ENCODE measurements at places on chromosomes 5 and 9. TPM values are rescaled to one million over a fixed set of nuclear protein-coding genes. Genes with fewer than 3 reads are reported as not detected.

Gene MSX2
- 6.7 TPM for total RNA-seq

Gene SLC36A2
- total RNA-seq: not detected

Gene SMIM33
- not detected for total RNA-seq

Gene RAD23B
- total RNA-seq: 98.2 TPM

Gene ANKRD18A
- total RNA-seq: 12.4 TPM

Gene DMGDH
- total RNA-seq: not detected

Gene SPINK7
- not detected for total RNA-seq

Gene RASEF
- 11.3 TPM for total RNA-seq

Gene PROB1
- 0.36 TPM for total RNA-seq

Gene TAF11L5
- total RNA-seq: not detected

Gene ECSCR
- not detected for total RNA-seq

Gene GM2A
- 19.3 TPM for total RNA-seq

Gene GRK6
- 24.8 TPM for total RNA-seq

Gene PDCD1LG2
- 0.34 TPM for total RNA-seq

Gene IL7R
- total RNA-seq: 1.0 TPM

Gene SURF6
- total RNA-seq: 21.9 TPM

Gene ACTBL2
- 0.05 TPM for total RNA-seq

Gene SLC34A1
- not detected for total RNA-seq

Gene PCDHGB3
- total RNA-seq: 0.19 TPM

Gene KIF3A
- total RNA-seq: 10.9 TPM

Gene OR2V2
- total RNA-seq: not detected

Gene GFPT2
- 34.6 TPM for total RNA-seq

Gene INSL6
- not detected for total RNA-seq

Gene CARTPT
- not detected for total RNA-seq

Gene SLC4A9
- total RNA-seq: not detected

Gene TMEM215
- total RNA-seq: not detected

Gene NCS1
- total RNA-seq: 51.4 TPM

Gene MYMK
- not detected for total RNA-seq

Gene FOXD4L5
- total RNA-seq: 0.10 TPM

Gene IL9
- not detected for total RNA-seq

Gene BTNL8
- total RNA-seq: not detected

Gene SLCO4C1
- not detected for total RNA-seq

Gene ICE1
- total RNA-seq: 28.3 TPM

Gene RGS7BP
- total RNA-seq: not detected

Gene IRX1
- total RNA-seq: not detected

Gene ABLIM3
- 5.7 TPM for total RNA-seq

Gene ADAMTS2
- total RNA-seq: 0.11 TPM

Gene CATSPER3
- total RNA-seq: 0.49 TPM

Gene TXNDC8
- not detected for total RNA-seq

Gene PARP8
- total RNA-seq: 0.20 TPM

Gene ACOT12
- total RNA-seq: not detected

Gene GABRA1
- not detected for total RNA-seq

Gene N4BP3
- 1.5 TPM for total RNA-seq

Gene CDH9
- not detected for total RNA-seq

Gene FBP2
- not detected for total RNA-seq

Gene TOR4A
- total RNA-seq: 28.5 TPM

Gene FOCAD
- 18.3 TPM for total RNA-seq

Gene STC2
- total RNA-seq: 104 TPM

Gene PCDHGB1
- 2.1 TPM for total RNA-seq

Gene IFNB1
- not detected for total RNA-seq

Gene IL5
- total RNA-seq: not detected

Gene IFNA2
- total RNA-seq: not detected

Gene PCDHB9
- not detected for total RNA-seq

Gene PLCXD3
- total RNA-seq: 0.48 TPM

Gene NME5
- total RNA-seq: not detected

Gene MRPL50
- total RNA-seq: 16.8 TPM

Gene RPS23
- total RNA-seq: 5,132 TPM

Gene TNFSF8
- total RNA-seq: not detected

All from A549 treated with DMSO at 1 μM for 4 hours (cell line).